Stimulated activated CD8-positive, alpha-beta memory T cell treated with anti-CD3 and anti-CD28 coated beads, Interleukin-2, amount 100 ng/mL, for 1 hour (primary cell): ENCODE measurements at places on chromosomes 2 and 18.

DNA sequence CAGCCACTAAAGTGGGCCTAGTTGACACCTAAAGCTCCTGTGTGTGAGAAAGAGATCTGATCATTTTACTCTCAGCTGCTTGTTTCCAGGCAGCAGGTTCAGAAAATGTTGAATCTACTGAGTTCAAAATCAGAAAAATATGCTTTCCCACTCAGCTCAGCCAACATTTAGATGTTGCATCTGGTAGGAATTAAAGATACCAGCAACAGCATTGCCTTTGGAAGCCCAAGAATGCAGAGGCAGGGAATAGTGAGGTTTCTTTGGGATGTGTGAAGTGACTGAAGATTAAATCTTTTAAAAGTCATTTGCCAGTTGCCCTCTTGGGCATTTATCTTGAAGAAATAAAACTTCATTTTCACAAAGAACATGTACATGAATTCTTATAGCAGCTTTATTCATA, 33.9 kb upstream of the DOCK10 start:
- DNase-seq: no peak

- no peak for DNase-seq
Measured at GRCh38 chr2:201183365-201183727, 405 bp downstream of the CASP10 start.

DNA sequence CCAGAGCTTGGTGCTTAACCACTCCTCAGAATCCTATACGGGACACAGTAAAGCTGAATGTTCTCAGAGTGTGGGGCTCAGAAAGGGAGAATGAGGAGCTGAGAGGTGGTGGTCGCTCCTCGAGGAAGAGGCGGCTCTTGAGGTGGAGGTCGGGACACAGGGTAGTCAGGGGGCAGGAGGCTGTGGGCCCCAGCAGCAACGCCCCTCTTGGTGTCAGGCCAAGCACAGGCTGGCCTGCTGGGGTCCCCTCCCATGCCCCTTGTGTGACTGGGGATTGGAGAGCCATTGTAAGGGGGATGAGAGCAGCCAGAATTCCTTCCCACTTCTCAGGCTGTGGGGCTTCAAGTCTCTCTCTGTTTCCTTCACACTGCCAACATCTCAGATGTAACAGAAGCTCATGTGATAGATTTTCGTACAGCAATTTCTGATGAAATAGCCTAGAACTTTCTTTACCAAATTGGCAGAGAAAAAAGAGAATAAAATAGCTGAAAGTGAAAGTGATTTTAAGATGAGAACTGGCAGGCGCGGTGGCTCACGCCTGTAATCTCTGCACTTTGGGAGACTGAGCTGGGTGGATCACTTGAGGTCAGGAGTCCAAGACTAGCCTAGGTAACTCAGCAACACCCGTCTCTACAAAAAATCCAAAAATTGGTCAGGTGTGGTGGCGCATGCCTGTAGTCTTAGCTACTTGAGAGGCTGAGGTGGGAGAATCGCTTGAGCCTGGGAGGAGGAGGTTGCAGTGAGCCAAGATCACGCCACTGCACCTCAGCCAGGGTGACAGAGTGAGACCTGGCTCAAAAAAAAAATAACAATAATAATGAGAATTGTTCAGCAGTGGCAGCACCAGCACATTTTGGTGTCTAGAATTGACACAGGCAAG, 61.1 kb upstream of the RPL31 start:
- DNase-seq: no peak

- no peak for DNase-seq
Measured at GRCh38 chr18:54608028-54608642, 17.1 kb downstream of the DYNAP start.

- DNase-seq: no peak
Measured at GRCh38 chr2:33502025-33502424, 25.6 kb downstream of the RASGRP3 start.

DNA sequence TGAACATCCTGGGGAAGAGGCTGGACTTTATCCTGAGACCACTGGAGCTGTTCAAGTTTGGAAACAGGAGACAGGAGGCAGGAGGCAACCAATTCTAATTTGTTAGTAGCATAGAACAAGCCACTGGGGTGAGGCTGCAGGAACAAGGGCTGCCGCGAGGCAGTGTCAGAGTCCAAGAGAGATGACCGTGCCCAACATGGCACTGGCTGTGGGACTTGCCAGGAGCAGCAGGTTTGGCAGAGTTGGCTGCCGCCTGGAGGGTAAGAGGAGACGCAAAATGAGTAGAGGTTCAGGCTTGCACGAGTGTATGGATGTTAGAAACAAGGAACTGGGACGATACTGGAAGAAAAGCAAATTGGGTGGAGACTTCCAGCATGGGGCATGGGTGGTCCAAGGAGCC, 168.5 kb downstream of the TPGS2 start:
- no peak for DNase-seq
